ENCODE measurements at places on chromosomes 2 and 18.
A peak's percentile ranks its signal among the peaks of the same experiment; 100 is the strongest.

DNA sequence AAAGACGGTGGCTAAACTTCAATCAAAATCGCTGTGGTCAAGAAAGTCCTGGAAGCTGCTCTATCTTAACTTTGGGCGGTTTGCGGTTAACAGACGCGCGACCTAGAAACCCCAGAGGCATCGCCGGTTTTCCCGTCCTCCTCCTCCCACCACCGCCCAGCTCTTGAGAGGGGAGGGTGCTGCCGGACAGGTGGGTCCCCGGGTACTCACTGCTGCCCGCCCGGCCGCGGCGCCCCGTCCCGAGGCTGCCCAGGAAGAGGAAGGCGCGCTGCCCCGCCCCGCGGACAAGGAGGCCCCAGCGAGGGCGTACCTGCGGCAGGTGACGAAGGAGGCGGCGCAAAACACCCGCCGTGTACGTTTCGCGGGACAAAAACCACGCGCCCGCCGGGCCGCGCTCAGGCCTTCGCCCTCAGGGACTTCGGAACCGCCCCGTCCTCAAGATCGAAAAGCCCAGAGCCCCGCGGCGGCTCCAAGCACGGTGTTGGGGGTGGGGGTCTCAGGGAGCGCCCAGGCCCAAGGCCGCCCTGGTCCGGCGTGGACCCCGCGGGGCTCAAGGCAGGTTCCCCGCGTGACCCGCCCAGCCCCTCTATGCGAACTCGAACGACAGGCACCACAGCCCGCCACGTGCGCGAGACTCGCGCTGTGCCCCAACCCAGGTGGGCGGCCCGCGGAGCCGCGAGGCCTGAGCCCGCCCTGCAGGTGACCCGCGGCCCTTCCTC is at the start of gene SH3YL1:
TSS of gene SH3YL1 (minus strand) at position 259 of the 719 bp plus-strand sequence. CDS start at position 211, 48 bp downstream.
- peak; percentile 42 for DNase-seq

DNA sequence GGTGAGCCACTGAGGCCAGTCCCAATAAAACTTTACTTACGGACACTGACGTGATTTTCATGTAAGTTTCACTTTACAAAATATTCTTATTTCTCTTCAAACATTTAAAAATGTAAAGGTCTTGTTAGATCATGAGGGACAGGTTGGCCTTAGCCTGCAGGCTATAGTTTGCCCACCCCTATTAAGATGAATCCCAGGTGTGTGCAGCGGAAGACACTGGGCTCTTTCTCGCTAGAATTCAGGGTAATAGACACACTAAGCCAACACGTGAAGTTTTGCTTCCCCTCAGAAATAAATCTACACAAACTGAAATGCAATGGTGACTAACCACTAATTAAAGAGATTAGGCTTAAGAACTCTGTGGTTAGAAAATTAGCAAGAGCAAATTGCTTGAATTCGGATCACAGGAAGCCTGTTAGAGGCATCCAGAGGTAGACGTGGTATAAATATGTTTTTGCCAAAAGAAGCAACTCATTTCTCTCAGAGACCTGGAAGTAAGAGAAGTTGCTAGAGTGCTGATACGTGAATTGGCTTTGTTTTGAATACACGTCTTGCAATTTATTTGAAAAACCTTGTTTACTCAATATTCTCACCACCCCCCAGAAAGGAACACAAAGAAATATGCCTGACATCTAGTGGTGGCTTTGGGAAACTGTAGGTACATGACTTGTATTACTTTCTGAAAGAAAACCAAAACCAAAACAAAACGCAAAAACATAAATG is 151.6 kb downstream of the DTNB start:
- peak; percentile 41 for DNase-seq

DNA sequence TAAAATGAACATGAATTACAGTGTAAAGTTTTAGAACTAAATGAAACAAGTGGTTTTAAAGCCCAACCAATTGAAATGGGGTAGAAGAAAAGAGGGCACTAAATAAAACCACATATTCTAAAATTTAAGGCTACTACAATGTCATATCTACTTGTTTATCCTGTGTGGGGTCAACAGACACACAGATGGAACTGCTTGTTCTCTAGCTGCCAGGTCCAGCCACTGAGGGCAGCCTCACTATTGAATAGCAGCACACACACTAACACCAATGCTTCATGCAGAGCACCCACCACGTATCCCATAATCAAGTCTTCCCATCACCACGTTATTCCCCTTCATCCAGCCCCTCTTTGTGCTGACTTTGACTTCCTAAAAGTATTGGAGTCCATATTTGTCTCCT is 88.1 kb downstream of the SPIRE1 start:
- no peak for DNase-seq

- no peak for DNase-seq
Measured at GRCh38 chr18:56443166-56443907, 195.1 kb downstream of the TXNL1 start.

GRCh38 chr2:202454536-202454935 is 78.4 kb downstream of the BMPR2 start:
- no peak for DNase-seq

All from activated gamma-delta T cell treated with Interleukin-2 at 50 U/mL for 16 hours (primary cell).